ENCODE measurements at places on chromosomes 1 and 21.
A peak's percentile ranks its signal among the peaks of the same experiment; 100 is the strongest.

DNA sequence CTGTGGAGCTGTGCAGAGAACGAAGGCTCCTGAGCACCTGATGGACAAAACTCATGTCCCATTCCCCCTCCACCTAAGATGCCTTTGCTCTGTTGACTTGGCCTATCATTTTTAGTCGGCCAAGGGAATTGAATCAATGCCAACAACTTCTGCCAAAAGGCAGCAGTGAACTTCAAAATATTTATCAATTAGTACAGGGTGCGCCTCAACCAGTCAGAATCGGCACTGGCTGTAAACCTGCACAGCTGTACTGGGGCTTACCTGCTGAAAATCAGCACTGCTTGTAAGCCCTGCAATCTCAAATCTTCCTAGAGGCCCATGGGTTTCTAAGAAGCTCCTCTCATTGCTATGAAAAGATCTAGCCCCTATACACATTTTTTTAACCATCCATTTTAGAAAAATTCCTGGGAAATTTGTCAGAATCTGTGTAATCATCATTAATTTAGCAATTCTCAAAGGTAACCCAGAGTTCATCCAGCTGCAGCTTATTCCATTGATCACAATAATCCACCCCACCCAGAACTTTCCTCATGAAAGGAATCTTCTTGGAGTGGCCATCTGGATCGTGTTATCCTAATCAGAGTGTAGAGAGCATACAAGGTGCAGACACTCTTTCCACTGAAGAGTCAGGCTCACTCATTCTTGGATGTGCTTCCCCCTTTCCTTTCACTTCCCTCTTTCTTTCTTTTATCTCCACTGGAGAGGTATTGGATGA, 40.2 kb downstream of the ADAMTS1 start:
- no peak for DNase-seq

GRCh38 chr1:119081700-119082099, 58.8 kb downstream of the WARS2 start:
- DNase-seq: no peak

DNA sequence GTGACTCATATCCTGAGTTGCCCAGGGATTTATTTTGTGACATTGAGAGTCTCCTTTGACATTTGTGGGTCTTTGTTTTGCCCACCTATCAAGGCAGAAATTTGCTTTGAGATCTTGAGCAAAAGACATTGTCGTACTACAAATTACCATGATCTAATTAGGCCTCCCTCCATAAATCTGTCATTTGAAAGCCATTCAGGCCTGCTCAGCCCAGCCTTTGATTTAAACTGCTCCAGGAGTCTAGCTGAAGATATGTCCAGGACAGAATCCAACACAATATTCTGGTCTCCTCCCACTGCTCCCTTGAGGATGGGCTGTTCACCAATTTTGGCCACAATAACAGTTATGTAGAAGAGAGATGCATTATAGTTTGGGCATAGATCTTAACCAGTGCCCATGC, 86.7 kb downstream of the PROX1 start:
- DNase-seq: no peak

GRCh38 chr21:34271189-34271851, 92.5 kb upstream of the KCNE2 start:
- no peak for DNase-seq

DNA sequence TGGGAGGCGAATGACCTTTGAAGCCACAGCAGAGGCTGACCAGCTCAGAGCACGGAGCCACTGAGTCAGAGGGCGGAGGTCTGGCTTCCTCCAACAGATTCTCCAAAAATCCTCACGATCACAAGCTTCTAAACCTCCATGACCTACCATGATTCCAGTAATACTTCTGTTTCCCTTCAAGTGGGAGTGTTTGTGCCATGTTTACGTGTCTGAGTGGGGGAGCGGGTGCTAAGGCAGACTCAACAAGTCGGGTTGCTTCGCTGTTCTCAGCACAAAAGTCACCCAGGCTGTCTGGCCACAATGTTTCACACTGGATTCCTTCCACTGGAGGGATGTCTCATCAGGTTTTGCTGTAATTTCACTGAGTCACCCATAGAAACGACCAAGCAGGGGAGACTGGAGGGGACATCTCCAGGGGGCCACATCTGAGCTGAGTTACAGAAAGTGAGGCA, 86.2 kb downstream of the SLC66A1 start:
- peak; percentile 25 for DNase-seq

DNA sequence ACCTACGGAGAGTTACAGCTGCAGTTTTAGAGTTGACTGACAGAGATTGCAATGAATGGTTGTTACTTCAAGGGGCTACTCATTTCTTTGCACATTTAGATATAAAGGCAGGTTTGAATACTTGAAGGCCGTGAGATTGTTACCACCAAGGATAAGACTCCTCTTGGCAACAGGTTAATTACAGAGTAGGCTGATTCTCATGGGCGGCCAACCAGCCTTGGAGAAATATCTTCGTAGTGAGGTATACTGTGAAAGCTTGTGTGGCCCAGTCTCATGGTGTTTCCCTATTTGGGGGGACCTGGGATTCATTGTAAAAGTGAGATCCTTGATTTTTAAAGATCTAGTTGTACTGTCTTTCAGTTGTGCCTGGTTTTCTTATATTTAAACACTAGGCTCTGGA, 103.2 kb upstream of the OLFM3 start:
- DNase-seq: no peak

- peak; percentile 45 for DNase-seq
Measured at GRCh38 chr1:23184212-23184934, 15.7 kb upstream of the LUZP1 start.

DNA sequence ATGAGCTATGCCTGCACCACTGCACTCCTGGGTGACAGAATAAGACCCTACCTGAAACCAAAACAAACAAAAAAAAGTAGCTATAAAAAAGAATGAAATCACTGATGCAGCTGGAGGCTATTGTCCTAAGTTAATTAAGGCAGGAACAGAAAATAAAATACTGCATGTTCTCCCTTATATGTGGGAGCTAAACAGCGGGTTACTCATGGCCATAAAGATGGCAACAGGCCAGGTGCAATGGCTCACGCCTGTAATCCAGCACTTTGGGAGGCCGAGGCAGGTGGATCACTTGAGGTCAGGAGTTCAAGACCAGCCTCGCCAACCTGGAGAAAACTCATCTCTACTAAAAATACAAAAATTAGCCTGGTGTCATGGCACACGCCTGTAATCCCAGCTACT, 152.7 kb downstream of the PIK3R3 start:
- no peak for DNase-seq

- no peak for DNase-seq
Measured at GRCh38 chr21:14245711-14246110, 29.8 kb downstream of the RBM11 start.

GRCh38 chr1:154609398-154610380, 1.7 kb upstream of the ADAR start:
- DNase-seq: peak; percentile 23

DNA sequence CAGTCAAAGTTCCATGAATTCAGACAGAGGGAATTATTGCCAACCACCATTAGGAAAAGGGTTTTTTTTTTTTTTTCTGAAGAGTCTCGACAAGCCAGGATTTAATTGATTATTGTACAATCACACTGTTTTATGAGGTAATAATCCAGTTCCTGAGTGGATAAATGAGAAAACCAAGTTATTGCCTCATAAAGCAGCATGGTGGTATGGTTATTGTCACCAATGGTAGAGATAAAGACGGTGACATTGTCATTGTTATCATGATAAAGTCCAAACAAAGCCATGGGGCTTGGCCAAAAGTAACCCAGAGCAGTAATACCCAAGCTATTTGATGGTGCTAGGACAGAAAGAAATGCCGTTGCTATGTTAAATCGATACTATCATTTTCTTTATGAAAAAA, 232.8 kb downstream of the USH2A start:
- no peak for DNase-seq

GRCh38 chr1:11594222-11594621, 60.0 kb downstream of the FBXO2 start:
- DNase-seq: no peak

- DNase-seq: no peak
Measured at GRCh38 chr1:205979301-205979700, 23.9 kb downstream of the RAB7B start.

DNA sequence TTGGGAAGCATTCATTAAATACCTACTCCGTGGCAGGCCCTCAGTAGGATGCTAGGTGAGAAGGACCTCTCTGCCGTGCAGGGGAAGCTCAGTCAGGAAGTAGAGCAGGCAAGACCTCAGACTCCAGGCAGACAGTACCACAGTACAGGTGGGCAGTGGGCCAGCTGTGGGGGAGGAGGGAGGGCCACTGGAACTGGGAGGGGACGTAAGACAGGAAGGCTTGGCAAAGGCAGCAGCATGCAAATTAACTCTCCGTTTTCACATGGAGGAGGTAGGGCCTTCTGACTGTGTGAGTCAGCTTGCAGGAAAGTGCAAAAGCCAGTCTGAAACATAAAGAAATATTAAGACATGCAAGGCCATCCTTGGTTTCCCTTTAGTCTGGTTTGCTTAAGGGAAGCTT, 157.7 kb downstream of the TRIM33 start:
- no peak for DNase-seq

DNA sequence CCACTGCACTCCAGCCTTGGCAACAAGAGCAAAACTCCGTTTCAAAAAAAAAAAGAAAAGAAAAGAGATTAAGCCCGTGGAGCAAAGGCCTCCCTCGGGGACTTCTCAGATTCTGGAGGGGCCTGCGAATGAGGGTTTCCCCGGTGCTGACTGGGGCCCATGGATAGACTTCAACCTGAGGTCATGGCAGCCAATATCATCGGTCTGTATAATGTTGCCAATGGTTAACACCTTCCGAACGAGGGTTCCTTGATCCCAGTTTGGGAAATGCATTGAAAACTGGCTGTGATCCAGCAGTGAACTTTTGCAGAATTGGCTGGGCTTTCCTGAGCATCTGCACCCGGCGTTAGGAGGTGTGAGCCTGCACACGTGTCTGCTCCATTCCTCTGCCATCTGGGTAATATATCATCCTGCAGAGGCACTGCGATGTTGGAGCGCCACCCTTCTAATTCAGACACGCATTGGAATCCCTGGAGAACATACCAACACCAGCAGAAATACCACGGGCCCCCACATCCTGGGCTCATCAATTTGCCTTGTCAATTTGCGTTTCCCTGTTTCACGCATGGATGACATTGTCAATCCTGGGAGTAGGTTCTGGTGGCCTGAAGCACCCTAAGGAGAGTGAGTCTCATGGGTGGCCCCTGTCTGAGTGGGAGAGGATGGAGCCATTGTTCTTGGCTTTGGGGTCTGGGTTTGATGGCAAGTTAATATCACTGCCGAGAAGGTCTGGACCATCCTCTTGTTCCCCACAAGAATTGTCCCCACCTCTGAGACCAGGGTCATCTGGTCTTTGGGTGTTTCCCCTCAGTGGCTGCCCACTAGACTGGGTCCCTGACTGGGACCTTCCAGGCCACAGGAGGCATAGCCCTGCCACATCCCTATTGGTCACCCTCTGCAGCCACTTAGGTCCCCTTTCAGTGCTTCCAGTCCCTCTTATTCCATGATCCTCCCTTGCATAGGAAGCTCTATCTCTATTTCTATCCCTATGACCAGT, 441.0 kb downstream of the PTPRU start:
- no peak for DNase-seq

DNA sequence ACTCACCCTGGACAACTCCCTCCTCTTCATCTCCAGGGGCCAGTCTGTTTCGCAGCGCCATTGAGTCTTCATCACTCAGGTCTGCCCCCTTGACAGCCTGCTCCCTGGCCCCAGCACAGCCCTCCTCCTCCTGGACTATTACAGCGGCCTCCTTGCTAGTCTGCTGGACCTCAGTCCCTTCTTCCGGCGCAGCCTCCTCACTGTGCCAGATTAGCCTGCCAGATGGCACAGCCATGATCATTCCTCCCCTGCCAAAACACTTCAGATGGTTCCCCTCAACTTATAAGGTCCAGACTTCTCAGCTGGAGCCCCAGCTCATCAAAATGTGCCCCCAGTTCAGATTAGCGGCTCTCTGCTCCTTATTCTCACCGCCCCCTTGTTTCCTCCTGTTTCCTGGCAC, 7.0 kb upstream of the CELSR2 start:
- DNase-seq: no peak

DNA sequence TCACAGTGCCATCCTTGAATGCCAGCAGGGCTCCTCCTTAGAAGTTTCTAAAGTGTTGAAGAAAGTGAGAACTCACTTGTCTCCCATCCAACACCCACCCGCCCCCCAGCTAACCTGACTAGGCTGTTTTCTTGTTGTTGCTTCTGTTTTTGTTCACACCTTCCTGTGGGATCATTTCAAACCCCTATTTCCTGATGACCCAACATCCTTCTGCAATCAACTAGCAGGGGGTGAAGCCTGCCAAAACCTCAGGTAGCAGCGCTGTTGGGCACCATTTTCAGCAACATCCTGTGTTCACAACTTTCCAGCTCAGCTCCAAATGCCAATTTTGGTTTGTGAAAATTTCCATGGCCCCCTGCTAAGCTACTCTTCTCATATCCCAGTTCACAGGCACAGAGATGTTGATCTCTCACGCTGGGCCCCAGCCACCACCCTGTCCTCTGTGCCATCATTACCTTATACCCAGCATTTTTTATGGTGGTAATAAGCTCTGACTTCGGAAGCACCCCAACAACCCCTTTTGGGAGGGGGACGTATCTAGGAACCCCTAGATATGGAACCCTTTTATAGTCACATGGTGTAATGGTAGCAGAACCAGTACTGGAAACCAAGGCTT, 41.4 kb downstream of the CDC7 start:
- no peak for DNase-seq

GRCh38 chr1:7228252-7228961, 443.2 kb downstream of the CAMTA1 start:
- DNase-seq: no peak

- no peak for DNase-seq
Measured at GRCh38 chr21:36988536-36988935, 18.0 kb upstream of the RIPPLY3 start.

GRCh38 chr1:99544328-99544727, 101.6 kb upstream of the PALMD start:
- DNase-seq: no peak

DNA sequence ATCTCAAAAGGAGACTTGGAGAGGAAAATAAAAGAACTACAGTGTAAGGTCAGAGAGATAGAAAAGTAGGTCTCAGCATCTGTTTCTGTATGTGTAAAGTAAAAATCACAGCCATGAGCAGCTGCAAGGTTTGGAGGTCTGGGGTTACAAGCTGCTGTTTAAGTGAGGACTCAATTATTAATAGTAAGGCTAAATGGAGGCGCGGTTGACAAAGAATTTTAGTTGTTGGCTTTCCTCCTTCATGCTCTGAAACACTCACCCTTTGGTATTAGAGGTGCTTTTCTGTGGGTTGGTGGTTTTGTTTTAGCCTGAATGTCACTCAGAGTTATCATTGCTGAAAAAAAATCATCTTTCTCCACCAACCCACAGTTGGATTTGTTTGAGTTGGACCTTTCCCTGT, 59.8 kb upstream of the HAO2 start:
- DNase-seq: no peak

DNA sequence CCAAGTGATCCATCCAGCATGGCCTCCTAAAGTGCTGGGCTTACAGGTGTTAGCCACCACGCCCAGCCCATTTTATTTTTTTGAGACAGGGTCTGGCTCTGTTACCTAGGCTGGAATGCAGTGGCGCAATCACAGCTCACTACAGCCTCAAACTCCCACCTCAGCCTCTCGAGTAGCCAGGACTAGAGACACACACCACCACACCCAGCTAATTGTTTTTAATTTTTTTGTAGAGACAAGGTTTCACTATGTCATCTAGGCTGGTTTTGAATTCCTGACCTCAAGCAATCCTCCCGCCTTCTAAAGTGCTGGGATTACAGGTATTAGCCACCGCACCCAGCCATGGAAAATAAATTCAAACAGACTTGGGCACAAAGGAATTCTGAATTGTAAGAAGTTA, 31.9 kb downstream of the PUM1 start:
- DNase-seq: no peak

Measured in stimulated activated CD4-positive, alpha-beta T cell treated with anti-CD3 and anti-CD28 coated beads, Interleukin-12 subunit alpha, Interleukin-12 subunit beta, amount 100 ng/mL, for 48 hours (primary cell).